ENCODE measurements at places on chromosomes 13 and 19. TPM values are rescaled to one million over a fixed set of nuclear protein-coding genes. Genes with fewer than 3 reads are reported as not detected.

GPC5 gene
- 0.40 TPM for total RNA-seq

DNA sequence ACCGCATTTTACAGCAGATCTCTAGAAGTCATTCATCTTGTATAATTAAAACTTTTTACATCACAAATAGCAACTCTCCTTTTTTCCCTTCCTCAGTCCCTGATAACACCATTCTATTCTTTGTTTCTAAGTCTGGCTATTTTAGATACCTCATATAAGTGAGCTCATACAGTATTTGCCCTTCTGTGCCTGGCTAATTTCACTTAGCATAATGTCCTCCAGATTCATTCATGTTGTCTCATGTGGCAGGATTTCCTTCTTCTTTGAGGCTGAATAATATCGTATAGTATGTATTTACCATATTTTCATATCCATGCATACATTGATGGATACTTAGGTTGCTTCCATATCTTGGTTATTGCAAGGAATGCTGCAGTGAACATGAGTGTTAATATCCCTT lies 362.0 kb downstream of the RFC3 start:
- no peak overlapping the region for H3K27ac ChIP-seq
- H3K36me3 ChIP-seq: no peaks in the 10 kb centered on the region
- H3K27me3 ChIP-seq: peaks cover 8% of the 10 kb centered on the region
- no peak for DNase-seq

DNA sequence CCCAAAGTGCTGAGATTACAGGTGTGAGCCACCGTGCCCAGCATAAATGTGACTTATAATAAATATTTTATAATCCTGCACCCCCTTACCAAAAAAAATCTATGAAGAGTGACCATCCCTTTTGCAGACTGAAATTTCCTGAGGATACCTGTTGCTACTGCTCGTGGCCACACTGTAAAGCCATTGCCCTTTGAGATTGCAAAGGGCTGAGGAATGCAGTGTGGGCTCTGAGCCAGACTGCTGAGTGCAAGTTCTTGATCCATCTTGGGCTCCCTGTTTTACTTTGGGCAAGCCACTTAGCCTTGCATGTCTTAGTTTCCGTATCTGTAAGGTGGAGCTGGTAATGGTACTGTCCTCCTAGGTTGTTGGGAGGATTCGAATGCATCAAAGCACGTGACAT lies 23.4 kb downstream of the SIPA1L3 start:
- peaks cover 10% of the 10 kb centered on the region for H3K4me1 ChIP-seq
- H3K4me3 ChIP-seq: no peak overlapping the region
- H3K36me3 ChIP-seq: peaks cover 24% of the 10 kb centered on the region
- no peak overlapping the region for H3K27ac ChIP-seq
- H3K27me3 ChIP-seq: no peaks in the 10 kb centered on the region
- no peak for DNase-seq

DNA sequence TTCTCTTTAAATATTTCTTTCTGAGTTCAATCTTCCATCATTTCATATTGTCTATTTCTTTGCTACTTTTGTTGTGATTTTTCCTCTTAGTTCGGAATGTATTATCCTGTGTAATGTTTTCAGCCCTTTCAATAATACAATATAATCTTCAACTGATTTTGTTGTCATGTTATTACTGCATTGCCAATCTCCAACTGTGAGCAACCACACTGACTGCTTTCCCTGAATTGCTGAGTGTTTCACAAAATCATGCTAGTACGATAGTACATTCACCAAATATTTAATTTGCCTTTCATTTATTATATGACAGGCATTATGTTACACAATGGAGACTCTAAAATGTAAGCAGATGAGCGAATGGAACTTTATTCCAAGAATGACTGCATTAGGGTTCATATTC lies 744.3 kb upstream of the ATXN8OS start:
- H3K27me3 ChIP-seq: no peaks in the 10 kb centered on the region
- no peak overlapping the region for H3K27ac ChIP-seq
- H3K4me3 ChIP-seq: no peak overlapping the region
- no peak for DNase-seq

GRCh38 chr13:97324115-97324514 lies 102.0 kb downstream of the MBNL2 start:
- no peak for DNase-seq
- H3K36me3 ChIP-seq: peaks cover 1% of the 10 kb centered on the region
- H3K4me3 ChIP-seq: no peak overlapping the region
- H3K4me1 ChIP-seq: peaks cover 3% of the 10 kb centered on the region

GRCh38 chr19:46197314-46198070 lies 32.0 kb upstream of the IGFL1 start:
- no peak for DNase-seq
- H3K4me1 ChIP-seq: no peaks in the 10 kb centered on the region
- no peak overlapping the region for H3K27ac ChIP-seq
- H3K36me3 ChIP-seq: no peaks in the 10 kb centered on the region

DNA sequence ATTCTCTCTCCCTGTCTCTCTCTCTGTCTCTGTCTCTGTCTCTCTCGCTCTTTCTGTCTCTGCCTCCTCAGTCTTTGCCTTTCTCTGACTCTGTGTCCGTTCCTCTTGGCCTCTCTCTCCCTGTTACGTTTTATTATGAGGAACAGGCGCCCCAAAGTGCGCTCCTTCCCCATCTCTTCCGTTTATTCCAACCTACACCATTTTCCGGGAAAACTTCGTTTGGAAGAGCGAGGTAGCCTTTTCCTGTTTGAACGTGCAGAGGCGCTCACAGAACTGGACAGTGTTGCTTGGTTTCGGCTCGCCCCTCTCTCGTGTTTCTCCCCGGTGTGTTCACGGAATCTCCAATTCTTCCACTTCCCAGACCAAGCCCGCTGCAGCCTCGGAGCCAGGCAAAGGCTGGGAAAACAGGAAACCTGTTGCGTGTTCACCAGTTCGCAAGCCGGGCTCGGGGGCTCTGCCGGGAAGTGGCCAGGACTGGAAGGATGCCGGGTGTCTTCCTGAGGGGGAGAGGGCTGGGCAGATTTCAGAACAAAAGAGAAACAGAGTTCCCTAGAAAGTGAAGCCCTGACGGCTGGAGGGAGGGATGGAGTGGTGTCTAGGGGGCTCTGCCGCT lies 605 bp downstream of the TMEM255B start:
- H3K27me3 ChIP-seq: peaks cover 38% of the 10 kb centered on the region
- no peaks in the 10 kb centered on the region for H3K36me3 ChIP-seq
- peaks cover 15% of the 10 kb centered on the region for H3K4me1 ChIP-seq
- peak overlapping the region; percentile 86 for H3K4me3 ChIP-seq

THSD1 gene
- total RNA-seq: 0.07 TPM
